ENCODE measurements at places on chromosomes 7 and 10. TPM values are rescaled to one million over a fixed set of nuclear protein-coding genes. Genes with fewer than 3 reads are reported as not detected.

The PCDH15 gene
- total RNA-seq: 30.2 TPM

The GDF2 gene
- total RNA-seq: 0.23 TPM

The VPS41 gene
- 102 TPM for total RNA-seq

The C7orf57 gene
- 5.8 TPM for total RNA-seq

The ZNF503 gene
- 4.8 TPM for total RNA-seq

The GPR26 gene
- 13.8 TPM for total RNA-seq

The POLR3A gene
- total RNA-seq: 39.2 TPM
